ENCODE measurements at places on chromosomes 7 and 10. TPM values are rescaled to one million over a fixed set of nuclear protein-coding genes. Genes with fewer than 3 reads are reported as not detected.

GRCh38 chr10:103416436-103417147 lies 20.2 kb downstream of the PDCD11 start:
- peaks cover 52% of the 10 kb centered on the region for H3K36me3 ChIP-seq
- no peaks in the 10 kb centered on the region for H3K4me1 ChIP-seq
- H3K27ac ChIP-seq = no peak overlapping the region
- no peak overlapping the region for H3K4me3 ChIP-seq
- H3K27me3 ChIP-seq = no peaks in the 10 kb centered on the region

GRCh38 chr10:74047304-74047703 lies 49.4 kb downstream of the VCL start:
- no peak for DNase-seq
- H3K27ac ChIP-seq = no peak overlapping the region
- H3K4me1 ChIP-seq = peaks cover 6% of the 10 kb centered on the region
- no peak overlapping the region for H3K4me3 ChIP-seq
- no peaks in the 10 kb centered on the region for H3K36me3 ChIP-seq
- H3K27me3 ChIP-seq = peaks cover 3% of the 10 kb centered on the region

GRCh38 chr7:103773726-103774125 lies 215.7 kb downstream of the RELN start:
- DNase-seq = no peak
- no peak overlapping the region for H3K4me3 ChIP-seq
- H3K27me3 ChIP-seq = no peaks in the 10 kb centered on the region

DNA sequence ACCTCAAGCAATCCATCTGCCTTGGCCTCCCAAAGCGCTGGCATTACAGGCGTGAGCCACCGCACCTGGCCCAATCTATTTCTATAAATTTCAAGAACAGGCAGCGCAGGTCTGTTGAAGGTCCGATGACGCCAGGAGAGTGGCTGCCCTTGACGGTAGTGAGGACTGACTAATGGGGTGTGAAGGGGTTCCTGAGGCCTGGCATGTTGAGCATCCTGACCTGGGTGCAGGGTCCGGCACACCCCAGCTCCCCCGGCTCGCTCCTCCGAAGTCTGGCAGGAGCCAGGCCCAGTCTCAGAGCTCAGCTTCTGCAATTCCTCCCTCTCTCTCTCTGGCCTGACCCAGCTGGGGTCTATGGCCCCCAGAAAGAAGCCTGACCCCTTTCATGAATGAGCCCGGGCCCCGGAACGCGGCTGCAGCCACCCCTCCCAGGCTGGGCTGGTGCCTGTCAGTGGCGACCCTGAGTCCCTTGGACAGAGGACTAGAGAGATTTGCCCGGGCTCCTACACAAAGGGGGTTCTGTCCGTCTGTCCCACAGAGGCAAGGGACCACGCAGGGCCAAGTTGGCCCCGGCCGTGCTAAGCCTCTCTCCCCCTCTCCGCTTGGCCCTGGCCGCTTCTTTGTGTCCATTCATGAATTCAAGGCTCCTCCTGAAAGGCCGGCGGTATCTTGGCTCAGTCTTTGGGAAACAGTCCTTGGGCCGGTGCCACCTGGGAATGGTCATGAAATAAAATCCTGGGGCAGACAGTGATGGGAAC lies 18.8 kb downstream of the MMD2 start:
- H3K27me3 ChIP-seq = peaks cover 1% of the 10 kb centered on the region
- H3K36me3 ChIP-seq = no peaks in the 10 kb centered on the region
- no peak for DNase-seq
- no peak overlapping the region for H3K27ac ChIP-seq

- peak; percentile 57 for DNase-seq
- H3K36me3 ChIP-seq = no peaks in the 10 kb centered on the region
- no peak overlapping the region for H3K4me3 ChIP-seq
- peaks cover 2% of the 10 kb centered on the region for H3K4me1 ChIP-seq
- no peak overlapping the region for H3K27ac ChIP-seq
These were observed 72.0 kb downstream of the SLC37A3 start for GRCh38 chr7:140326116-140326928.

GRCh38 chr7:131057015-131057793 lies 270.5 kb upstream of the MKLN1 start:
- DNase-seq = no peak
- H3K27me3 ChIP-seq = no peaks in the 10 kb centered on the region
- H3K4me1 ChIP-seq = no peaks in the 10 kb centered on the region
- H3K36me3 ChIP-seq = peaks cover 5% of the 10 kb centered on the region

Gene CALCR
- 0.62 TPM for total RNA-seq

- H3K4me1 ChIP-seq = no peaks in the 10 kb centered on the region
- H3K27me3 ChIP-seq = peaks cover 3% of the 10 kb centered on the region
- peaks cover 10% of the 10 kb centered on the region for H3K36me3 ChIP-seq
- H3K27ac ChIP-seq = no peak overlapping the region
- no peak overlapping the region for H3K4me3 ChIP-seq
These were observed 43.9 kb upstream of the GPAM start for GRCh38 chr10:112227331-112227987.

Gene SPDYE5
- not detected for total RNA-seq

DNA sequence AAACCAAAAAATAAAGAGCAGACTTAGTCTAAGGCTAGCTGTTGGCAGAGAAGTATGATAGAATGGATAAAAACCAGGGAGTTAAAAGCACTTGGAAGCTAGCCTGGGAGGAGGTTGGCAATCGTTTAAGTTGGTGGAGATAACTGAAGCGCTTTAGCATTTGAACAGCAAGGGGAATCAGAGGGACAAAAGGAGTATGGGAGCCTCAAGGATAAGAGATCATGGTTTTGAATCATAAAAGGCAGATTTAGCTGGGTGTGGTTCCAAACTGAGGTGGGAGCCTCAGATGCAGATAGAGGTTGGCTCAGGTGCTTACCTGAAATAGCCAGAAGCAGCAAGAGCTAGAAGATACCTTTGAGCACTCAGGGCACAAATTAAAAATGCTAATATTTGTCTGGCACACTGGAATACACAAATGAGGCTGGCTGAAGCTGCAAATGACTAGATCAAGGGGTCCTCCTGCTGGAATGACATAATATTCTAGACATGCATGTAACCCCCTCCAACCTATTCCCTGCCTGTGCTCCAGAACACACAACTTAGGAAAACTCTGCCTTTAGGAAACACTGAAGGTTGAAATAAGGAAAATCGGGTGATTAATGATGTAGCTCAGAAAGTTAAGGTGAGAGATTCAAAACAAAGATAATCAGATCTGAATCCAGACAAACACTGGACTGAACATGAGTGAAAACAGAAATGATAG lies 372.3 kb upstream of the LRRN3 start:
- H3K4me1 ChIP-seq = no peaks in the 10 kb centered on the region
- DNase-seq = no peak
- no peak overlapping the region for H3K4me3 ChIP-seq
- H3K27ac ChIP-seq = no peak overlapping the region
- no peaks in the 10 kb centered on the region for H3K27me3 ChIP-seq

DNA sequence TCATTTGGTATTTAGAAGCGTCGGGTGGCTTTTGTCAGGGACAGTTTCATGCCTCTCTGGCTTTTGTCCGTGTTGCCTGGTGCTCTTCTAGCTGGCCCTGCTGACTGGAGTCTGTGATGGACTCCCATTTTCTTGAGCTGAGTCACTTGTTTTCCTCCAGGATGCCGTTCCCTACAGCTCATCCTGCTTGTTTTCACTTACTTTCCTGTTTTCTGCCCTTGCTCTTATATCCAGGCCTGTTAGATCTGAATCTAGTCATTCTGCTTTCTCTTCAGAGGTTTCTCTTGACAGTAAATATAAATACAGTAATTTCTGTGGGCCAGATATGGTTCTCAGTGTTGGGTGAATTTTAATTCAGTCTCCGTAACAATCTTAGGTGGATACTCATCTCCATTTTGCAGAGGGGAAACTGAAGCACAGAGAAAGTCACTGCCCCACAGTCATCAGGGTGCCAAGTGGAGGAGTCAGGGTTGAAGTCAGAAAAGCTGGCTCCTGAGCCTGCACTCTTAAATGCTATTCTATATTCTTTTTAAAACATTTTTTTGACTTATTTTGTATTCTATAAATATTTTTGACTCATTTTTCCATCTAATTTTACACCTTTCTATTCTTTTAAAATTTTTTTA lies 85.4 kb downstream of the CCNY start:
- peak overlapping the region; percentile 59 for H3K4me3 ChIP-seq
- H3K27ac ChIP-seq = peak overlapping the region; percentile 98
- H3K36me3 ChIP-seq = no peaks in the 10 kb centered on the region

Gene NAMPT
- total RNA-seq = 153 TPM

DNA sequence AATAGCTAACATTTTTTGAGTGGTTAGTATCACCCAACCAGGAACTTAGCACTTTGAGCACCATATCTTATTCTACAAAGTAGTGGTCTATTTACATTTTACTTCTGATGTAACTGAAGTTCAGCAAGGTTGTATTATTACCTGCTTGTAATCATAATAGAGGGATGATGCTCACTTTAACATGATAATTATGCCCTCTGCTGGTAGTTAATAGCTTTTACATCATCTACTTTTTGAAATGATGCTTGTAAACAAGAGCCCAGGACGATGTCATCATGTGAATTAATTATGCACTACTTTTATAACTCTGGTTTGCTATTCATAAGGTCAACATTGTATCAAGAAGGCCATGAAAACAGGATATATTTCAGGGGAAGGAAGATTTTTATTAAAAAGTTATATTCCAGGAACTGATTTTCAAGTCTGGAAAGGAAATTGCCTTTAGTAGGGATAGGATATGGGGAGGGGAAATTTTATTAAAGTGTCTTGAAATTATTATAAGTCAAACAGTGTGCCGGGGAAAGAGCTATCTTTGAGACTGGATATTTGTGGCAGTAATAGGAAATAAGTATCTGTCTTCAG lies 80.3 kb upstream of the SCIN start:
- no peak overlapping the region for H3K4me3 ChIP-seq
- H3K36me3 ChIP-seq = no peaks in the 10 kb centered on the region
- no peak for DNase-seq
- no peaks in the 10 kb centered on the region for H3K4me1 ChIP-seq

All from endothelial cell (in vitro differentiated cells).